T-helper 2 cell treated with Interferon-gamma antibody and Interleukin-4, amounts not matched to agents 5 μg/mL and 100 μg/mL, for 36 hours (primary cell): ENCODE measurements at places on chromosomes 4 and X.

DNA sequence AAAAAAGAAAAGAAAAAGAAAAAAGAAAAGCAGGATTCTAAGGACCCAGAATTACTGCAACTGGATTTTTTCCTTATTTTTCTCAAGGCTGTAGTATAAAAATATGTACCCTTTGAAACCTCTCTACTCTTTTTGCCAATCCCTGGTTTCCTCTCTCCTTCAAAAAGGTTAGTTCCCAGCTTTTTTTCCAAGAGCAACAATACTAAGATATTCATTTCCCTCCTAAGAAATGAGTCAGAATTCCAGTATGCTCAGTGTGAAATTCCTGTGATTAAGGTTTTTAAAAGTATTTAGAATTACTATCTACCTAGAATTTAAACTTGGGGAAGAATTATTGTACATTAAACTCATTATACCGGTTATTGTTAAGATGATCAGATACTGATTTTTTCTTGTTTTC, 22.0 kb downstream of the SMIM14 start:
- DNase-seq: no peak

DNA sequence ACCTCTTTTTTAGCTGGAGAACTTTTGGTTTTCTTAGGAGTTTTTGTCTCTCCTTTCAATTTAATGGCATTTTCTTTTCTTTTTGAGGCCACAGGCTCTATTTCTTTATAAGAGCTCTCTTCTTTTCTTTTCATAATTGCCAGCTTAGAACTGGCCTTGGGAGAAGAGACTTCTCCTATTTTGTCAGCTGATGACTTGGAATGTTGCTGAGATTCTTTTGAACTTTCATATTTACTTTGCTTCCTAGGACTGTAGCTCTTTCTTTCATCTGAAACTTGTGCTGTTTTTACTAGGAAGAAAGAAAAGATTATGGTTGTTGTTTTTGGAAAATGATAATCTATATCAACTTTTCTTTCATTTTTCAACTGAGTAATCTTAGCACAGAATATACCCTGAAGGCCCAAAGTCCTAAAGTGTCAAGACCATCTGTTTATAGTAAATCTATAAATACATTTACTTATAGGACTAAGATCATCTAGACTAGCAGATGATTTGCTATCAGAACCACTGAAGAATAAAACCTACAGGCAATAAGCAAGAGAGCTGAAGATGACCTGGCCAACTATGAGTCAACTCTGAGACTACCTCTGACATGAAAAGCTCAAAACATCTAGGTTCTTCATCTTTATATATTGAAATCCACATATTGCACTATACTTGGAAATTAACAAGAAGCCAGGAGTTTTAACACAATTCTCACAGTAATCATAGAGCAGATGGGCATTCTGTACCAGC, 45.6 kb downstream of the RFC1 start:
- DNase-seq: no peak

DNA sequence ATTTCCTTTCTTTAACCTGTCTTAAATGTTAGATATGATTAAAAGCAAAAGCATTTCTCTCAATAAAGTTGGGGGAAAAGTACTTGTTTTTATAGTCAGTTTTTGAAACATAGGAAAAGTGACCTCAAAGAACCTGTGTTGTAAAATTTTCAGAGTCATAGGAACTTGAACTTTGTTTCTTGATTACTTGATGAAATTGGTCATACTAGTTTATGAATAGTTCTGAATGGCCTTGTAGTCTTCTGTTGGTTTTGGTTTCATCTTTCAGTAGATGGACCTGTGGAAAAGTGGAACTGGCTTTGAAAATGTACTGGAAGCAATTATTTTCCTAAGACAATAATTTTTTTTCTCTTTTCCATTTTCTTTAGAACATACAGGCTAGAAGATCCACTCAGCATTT, 222.2 kb upstream of the NUDT6 start:
- no peak for DNase-seq

GRCh38 chrX:8586953-8587352, 122.3 kb downstream of the VCX3B start:
- no peak for DNase-seq

DNA sequence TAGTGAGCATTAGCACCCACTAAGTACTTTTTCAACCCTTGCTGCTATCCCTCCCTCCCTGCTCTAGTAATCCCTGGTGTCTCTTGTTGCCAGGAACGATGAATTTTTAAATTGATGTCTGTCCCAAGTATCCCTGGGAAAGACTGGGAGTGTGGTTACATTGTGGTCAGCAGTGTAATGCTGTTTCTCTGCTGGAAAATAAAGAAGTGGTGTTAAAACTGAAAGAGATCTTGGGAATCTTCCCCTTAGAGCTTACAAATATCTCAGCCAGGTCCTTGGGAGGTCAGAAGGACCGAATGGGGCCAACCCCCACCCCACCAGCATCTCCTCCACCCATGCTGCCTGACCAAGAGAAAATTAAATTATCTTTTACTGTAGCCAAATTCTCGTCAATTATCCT, 174.5 kb upstream of the MXRA5 start:
- no peak for DNase-seq

DNA sequence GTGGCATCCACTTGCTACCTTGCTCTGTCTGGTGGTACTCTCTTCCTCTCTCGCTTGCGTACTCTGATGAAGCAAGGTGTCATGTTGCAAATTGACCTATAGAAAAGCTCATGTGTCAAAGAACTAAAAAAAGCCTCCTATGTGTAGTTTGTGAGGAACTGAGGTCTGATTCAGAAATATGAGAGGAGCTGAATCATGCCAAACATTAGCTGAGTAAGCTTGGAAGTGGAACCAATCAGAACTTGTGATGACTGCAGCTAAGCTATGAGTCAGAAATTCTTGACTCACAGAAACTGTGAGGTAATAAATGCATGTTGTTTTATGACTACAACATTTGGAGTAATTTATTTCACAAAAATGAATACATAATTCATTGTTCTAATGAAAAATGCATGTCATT, 2138.8 kb downstream of the PCDH7 start:
- no peak for DNase-seq

- DNase-seq: no peak
Observed at GRCh38 chrX:139200793-139201192, 329.7 kb upstream of the F9 start.

DNA sequence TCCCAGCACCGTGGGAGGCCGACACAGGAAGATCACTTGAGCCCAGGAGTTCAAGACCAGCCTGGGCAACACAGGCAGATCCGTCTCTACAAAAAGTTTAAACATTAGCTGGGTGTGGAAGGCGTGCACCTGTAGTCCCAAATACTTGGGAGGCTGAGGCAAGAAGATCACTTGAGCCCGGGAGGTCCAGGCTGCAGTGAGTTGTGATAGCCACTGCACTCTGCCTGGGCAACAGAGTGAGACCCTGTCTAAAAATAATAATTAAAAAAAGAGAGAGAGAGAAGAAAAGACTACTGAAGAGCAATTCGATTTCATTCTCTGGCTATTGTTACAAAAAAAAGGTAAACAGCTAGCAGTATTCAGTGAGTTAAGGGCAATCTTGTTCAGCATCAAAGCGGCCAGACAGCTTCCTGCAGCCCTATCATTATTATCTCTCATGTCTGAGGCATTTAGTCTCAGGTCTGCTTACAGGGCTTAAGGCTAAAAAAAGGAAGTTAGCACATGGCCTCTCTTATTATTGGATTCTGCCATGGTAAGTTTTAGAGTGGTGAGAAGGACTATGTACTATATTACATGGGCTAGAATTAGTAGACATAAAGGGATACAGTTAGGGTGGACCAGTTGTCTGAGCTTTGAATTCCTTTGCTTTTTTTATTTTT, 37.9 kb downstream of the ARHGEF6 start:
- DNase-seq: no peak

DNA sequence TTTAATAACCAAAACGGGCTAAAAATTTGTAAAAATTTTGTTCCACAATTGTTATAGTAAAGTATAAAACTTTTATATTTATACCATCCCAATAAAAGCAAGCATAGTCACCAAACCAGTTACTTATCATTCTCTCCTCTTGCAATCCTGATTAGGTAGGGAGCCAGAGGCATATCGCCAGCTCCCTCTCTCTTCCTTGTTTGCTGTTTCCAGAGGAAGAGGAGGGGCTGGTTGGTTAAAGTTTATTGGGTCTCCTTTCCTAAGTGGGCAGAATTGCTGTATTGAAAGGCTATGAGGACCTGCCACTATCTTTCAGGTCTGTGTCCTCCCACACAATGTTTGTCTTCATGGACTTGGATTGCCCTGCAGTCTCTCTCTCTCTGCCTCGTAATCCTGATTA, 29.6 kb upstream of the BBS12 start:
- no peak for DNase-seq

- no peak for DNase-seq
Observed at GRCh38 chr4:143338313-143338712, 1.6 kb downstream of the GAB1 start.

GRCh38 chrX:32448320-32448719, 763.0 kb downstream of the DMD start:
- DNase-seq: peak; percentile 5
